ENCODE measurements at places on chromosomes 1 and 21.

GRCh38 chr1:27992276-27992675, 32.5 kb downstream of the XKR8 start:
- DNase-seq = no peak

- DNase-seq = no peak
Observed at GRCh38 chr1:159786465-159786864, 5.7 kb downstream of the DUSP23 start.

GRCh38 chr21:44349847-44350772, 3.3 kb upstream of the TRPM2 start:
- DNase-seq = no peak

GRCh38 chr1:241964550-241965282, 7.1 kb downstream of the BECN2 start:
- no peak for DNase-seq

GRCh38 chr1:244952940-244953339, 88.6 kb upstream of the HNRNPU start:
- DNase-seq = no peak

DNA sequence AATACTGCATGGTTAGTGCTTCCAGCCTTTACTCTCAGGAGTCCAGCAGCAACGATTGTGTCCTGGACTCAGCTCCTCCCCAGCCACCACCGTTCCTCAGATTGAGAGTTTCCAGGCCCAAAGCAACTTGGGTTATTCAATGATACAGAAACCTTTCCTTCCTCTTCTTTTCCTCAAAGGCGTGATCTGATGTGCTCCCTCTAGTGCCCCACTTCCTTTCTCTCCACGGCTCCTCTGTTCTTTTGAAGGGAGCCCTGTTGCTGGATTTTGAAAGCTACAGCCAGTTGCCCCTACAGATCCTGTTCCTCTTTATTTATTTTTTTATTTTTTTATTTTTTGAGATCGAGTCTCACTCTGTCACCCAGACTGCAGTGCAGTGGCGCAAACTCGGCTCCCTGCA, 14.1 kb downstream of the CRP start:
- DNase-seq = no peak

GRCh38 chr1:56437959-56438358, 141.4 kb downstream of the PLPP3 start:
- no peak for DNase-seq

- DNase-seq = no peak
Observed at GRCh38 chr1:38615680-38616079, 243.9 kb downstream of the RRAGC start.

DNA sequence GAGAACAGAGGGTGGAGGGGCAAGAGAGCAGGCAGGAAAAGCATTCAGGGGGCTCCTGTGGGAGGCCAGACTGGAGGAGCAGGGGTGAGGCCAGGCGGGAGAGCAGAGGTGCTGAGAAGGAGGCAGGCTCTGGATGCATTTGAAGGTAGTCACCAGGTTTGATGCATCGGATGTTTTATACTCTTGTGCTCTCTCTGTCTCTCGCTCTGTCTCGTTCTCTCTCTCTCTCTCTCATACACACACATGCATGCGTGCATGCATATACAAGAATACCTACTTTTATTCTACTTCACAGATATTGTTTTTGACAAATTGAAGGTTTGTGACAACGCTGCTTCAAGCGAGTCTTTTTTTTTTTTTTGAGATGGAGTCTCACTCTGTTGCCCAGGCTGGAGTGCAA, 15.0 kb upstream of the ITPKB start:
- no peak for DNase-seq

DNA sequence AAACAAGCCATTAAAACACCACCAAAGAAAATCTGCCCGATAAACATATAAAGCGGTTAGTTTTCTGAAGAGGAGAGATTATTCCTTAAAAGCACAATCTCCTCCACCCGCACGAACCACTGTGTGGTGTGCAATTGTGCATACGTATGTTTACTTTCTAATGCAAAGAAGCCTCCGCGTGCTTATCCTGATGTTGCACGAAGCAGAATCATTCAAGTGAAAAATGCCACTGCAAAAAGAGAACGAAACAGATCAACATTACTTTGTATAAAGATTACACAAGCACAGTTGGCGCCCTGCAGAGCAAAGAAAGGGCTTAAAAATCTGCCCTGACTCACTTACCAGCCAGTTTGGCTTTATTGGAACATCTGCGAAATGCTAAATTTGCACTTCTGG, 166.8 kb downstream of the ZNF281 start:
- DNase-seq = no peak

GRCh38 chr1:76379506-76379905, 305.0 kb downstream of the ST6GALNAC3 start:
- no peak for DNase-seq

DNA sequence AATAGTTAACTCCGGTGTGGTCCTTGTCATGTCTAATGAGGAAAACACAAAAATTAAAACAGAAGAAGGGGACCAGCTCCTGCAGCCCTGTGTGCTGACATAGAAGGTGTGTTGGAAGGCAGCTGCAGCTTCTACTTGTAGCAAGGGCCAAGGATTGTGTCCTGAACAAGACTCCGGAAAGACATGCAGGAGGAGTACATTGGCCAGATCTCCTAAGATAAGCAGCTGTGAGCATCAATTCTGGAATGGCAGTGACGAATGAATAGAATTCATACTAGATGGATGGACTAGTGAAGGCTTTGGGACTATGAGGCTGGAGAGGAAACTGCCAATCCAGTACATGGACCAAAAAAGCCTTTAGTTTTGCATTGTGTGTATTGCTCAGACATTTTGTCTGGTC, 19.3 kb downstream of the RPS6KA1 start:
- no peak for DNase-seq

DNA sequence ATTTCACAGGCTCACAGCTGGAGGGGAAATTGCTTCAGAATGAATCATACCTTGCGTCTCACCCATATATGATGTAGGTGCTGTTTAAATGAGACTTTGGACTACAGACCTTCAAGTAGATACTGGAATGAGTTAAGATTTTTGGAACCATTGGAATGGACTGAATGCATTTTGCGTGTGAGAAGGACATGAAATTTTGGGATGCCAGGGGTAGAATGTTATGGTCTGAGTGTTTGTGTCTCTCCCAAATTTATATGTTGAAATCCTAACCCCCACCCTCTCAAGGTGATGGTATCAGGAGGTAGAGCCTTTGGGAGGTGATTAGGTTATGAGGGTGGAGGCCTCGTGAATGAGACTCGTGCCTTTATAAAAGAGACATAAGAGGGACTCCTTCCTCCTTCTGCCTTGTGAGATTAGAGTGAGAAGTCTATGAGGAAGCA, 41.4 kb downstream of the KCNK1 start:
- DNase-seq = no peak

DNA sequence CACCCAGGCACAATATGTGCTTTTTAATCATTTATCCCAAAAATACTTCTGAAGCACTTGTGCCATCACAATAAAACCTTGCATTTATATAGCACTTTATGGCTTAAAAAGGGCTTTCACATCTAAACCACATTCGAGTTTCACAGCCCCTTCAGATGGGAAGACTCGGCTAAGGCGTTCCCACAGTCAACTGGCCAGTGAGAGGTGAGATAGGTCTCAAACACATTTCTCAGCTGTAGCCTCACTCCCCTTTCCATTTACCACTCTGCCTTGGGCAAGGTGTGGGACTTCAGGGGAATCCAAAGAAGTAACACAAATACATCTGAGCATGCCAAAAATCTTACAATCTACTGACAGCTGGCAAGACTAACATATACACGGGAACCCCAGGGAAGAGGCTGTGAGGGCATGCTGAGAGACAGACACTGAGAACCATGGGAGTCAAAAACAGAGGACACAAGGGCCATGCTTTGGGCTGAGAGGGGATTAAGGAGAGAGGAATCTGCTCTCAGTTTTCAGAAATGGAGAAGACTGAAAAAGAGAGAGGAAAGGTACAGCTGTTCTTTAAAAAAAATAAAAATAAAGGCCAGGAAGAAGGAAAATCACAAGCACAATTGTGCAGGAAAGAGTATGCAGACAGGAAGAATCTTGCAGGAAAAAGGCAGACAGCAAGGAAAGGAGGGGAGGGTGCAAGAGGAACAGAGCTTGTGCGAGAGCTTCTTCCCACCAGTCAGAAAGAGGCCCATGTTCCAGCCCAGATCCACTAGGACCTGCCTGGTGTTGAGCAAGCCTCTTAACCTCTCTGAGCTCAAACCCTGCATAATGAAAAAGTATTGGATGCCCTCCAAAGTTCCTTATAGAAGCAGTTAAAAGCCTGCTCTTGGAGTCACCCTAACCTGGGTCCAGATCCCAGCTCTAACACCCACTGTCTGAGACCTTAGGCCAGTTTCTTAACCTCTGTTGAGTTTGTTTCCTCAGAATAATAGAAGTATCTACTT, 73.5 kb downstream of the JAK1 start:
- no peak for DNase-seq

GRCh38 chr1:8674912-8675311, 142.5 kb downstream of the RERE start:
- DNase-seq = no peak

GRCh38 chr21:16420031-16420724, 690.4 kb downstream of the USP25 start:
- no peak for DNase-seq

DNA sequence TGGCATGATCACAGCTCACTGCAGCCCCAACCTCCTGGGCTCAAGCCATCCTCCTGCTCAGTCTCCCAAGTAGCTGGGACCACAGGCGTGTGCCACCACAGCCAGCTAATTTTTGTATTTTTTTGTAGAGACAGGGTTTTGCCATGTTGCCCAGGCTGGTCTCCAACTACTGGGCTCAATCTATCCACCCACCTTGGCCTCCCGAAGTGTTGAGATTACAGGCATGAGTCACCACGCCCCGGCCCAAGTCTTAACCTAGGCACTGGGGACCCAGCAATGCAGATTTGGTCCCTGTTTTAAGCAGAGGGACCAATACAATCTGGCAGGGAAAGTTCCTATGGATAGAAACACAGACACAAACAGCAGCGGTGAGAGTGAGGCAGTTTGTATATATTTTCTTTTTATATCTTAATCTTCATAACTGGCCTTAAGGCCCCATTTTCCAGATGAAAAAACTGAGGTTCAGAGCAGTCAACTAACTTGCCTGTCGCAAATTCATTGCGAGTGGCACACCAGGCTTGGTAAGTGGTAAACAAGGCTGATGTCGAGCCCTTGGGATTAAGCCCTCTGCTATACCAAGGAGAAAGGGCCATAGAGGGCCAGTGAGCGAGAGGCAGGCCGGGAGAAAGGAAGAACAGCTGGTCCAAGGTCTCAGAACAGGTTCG, 77.8 kb upstream of the TINAGL1 start:
- DNase-seq = no peak

GRCh38 chr21:45737485-45738166, 94.1 kb downstream of the PCBP3 start:
- DNase-seq = no peak

GRCh38 chr1:198600906-198601305, 37.9 kb upstream of the PTPRC start:
- no peak for DNase-seq

DNA sequence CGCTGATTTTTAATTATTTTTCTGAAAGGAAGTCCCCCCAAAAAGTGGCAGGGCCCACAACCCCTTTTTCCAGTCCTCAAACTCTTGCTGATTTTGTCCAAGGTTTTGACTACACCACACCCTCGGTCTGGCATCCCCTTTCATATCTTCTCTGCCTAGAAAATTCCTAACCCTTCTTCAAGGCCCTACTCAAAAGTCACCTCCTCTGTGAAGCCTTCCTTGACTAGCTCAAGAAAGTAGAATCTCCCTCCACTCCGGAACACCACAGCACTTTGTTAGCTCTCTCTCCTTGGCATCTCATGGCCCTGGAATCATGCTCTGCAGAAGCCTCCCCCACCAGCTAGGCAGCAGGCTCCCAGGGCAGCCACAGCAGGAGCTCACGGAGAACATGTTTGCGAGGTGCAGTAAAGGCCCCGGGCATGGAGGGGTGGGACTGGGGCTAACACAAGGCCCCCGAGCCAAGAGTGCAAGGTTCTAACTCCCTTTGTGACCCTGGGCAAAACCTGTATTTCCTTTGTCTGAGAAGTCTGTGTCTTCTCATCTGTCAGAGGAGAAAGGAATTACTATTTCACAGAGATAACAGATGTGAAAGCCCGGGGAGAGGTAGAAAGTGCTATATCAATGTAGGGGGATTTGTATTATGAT, 17.7 kb upstream of the S100A7 start:
- DNase-seq = no peak

- DNase-seq = no peak
Observed at GRCh38 chr1:152959801-152960451, 10.5 kb upstream of the SPRR4 start.

GRCh38 chr1:205942631-205943159, 561 bp downstream of the SLC26A9 start:
- DNase-seq = no peak

DNA sequence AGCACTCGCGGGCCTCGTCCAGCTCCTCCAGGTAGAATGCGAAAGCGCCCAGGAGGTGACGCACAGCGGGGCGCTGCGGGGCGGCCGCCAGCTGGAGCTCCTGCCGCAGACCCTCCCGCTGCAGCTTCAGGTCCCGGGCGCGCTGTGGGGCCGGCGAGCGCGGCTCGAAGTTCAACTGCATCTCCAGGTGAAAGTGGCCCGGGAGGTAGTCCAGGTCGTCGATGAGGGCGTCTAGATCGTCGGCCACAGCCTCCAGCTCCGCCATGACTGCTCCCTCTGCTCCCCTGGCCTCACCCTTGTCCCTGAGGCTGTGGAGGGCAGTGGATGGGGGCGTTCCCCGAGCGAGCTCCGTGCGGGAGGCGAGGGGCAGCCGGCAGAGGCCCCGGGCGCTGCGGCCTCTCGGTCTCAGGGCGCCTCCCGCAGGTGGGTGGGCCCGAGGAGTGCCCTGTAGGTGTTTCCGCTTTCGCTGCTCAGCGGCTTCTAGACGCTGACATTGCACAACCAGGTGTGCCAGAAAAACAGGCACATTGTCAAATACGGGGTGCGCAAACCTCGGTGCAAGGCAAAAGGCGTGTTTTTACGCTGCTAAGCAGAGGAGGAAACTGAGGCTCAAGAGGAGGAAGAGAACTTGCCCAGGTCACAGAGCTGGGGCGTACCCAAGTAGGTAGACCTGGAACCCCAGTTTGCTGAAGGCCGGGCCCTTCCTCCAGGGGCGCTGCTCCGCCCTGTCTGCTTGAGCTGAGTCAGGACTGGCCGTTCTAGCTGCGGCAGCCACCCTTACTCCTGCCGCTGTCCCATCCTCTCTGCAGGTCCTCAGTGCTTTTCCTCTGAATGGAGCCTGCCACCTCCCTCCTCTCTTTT, at the start of gene TTC22:
Gene TTC22 (minus strand): TSS at position 425 of the 861 bp plus-strand sequence. CDS start 160 bp downstream, at position 265.
- no peak for DNase-seq

- no peak for DNase-seq
Observed at GRCh38 chr1:19066248-19066873, 109.9 kb upstream of the IFFO2 start.

Data from GM12864 (cell line).